ENCODE measurements at places on chromosomes 1 and 21.

GRCh38 chr1:56304975-56305374 lies 274.4 kb downstream of the PLPP3 start:
- DNase-seq = no peak

- DNase-seq = peak; percentile 55
Measured at GRCh38 chr21:42524341-42525028, 10.8 kb downstream of the SLC37A1 start.

DNA sequence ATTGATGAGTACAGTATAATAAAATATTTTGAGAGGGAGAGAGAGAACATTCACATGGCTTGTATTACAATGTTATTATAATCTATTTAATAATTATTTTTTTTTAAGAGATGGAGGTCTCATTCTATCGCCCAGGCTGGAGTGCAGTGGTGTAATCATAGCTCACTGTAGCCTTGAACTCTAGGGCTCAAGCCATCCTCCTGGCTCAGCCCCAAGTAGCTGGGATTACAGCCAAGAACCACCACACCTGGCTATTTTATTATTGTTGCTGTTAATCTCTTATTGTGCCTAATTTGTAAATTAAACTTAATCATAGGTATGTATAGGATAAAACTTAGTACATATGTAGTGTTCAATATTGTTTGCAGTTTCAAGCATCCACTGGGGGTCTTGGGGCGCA lies 57.8 kb downstream of the HS2ST1 start:
- no peak for DNase-seq

- no peak for DNase-seq
Measured at GRCh38 chr1:154743526-154744036, 126.5 kb downstream of the KCNN3 start.

- DNase-seq = no peak
Measured at GRCh38 chr1:245264226-245264625, 109.4 kb downstream of the KIF26B start.

GRCh38 chr1:209805875-209806760 lies at the start of gene IRF6:
Gene IRF6 (minus strand): TSS chr1:209806142. CDS start chr1:209801413, 4,729 bp downstream.
- no peak for DNase-seq
